ENCODE measurements at places on chromosomes 2 and 18.
A peak's percentile ranks its signal among the peaks of the same experiment; 100 is the strongest.

GRCh38 chr2:673615-674320 lies 3.4 kb downstream of the TMEM18 start:
- DNase-seq = peak; percentile 26

GRCh38 chr2:109611467-109612095 lies 2.2 kb downstream of the SEPTIN10 start:
- DNase-seq = peak; percentile 36

GRCh38 chr18:70671889-70672565 lies 383.2 kb downstream of the SOCS6 start:
- DNase-seq = no peak

DNA sequence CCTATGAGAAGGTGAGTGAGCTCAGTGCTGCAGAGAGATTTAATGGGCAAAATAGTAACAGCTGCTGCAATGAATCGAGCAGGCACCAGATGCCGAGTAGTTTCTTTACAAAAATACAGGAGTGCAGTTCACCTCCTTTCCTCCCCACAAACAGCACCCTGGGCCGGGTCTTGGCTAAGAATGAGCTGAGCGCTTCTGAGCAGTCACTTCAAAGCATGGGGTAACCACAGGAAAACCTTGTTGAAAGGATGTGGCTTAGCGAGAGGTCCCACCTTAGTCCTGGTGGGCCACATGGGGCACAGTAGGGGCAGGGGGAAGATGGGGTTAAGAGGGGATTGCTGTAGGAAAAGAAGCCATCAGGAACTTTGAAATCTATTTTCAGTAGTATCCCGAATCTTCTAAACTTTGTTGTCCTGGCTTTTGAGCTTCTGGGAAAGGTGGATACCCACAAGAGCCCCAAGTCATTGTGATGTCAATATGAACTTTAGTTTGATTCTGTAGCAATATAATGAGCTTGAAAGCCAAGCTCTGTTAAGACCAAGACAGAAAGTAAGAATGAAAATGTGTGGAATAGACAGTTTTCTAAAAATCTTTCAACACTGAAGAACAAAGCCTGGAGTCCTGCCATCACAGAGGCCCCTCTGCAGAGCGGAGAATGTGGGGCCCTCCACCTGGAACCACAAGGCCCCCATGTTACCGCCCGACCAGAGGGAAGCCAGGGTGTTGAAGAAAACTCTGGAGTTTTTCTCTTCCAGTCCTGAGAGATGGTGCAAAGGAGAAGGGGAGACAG lies 101.0 kb upstream of the ZNF236 start:
- no peak for DNase-seq

GRCh38 chr2:179355881-179356280 lies 91.2 kb upstream of the SESTD1 start:
- DNase-seq = peak; percentile 11

DNA sequence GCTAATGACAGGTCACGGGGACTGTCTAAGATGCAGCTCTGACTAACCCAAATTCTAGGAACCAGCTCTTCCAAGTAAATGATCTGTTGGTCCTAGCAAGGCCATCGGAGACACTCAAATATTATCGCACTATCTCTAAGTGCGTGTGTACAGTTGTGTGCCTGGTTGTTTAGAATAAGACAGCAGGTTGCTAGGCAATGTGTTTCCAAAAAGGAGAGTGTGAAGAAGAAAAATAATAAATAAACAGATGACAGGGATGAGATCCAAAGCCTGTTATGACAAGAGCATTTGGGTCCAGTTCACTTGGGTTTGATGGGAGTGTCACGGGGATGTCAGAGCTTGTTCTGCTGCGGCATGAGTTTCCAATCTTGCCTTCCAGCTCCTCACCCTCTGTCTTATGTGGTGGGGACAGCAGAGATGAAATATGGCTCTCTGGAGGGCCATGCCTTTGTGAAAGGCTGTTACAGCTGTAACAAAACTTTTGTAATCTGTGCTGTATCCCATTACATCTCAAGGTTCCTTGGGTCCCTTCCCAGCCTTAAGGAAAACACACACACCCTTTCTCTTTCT lies 127.5 kb upstream of the TNP1 start:
- DNase-seq = no peak

- no peak for DNase-seq
Measured at GRCh38 chr18:36481935-36482334, 184.4 kb downstream of the FHOD3 start.

DNA sequence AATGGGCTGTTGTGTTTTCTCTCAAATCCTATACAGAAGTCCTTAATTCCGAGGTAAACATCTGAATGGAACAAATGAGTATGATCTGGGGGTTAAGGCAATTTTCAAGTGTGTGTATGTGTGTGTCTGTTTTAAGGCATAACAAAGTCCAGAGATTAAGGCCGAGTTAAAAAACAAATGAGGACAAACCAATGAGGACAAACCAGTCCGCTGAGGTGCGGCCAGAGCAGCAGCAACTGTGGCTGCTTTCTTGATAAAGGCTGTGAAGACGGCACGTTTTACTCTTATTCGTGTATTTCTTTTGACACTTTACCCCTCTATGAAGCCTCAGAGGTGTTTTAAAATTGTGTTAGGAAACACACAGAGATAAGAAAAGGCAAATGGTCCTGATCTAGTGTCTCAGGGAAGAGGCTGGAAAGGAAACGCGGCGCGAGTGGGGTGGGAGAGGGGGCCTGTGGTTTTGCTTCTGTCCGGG lies 495 bp upstream of the GULP1 start:
- peak; percentile 65 for DNase-seq

DNA sequence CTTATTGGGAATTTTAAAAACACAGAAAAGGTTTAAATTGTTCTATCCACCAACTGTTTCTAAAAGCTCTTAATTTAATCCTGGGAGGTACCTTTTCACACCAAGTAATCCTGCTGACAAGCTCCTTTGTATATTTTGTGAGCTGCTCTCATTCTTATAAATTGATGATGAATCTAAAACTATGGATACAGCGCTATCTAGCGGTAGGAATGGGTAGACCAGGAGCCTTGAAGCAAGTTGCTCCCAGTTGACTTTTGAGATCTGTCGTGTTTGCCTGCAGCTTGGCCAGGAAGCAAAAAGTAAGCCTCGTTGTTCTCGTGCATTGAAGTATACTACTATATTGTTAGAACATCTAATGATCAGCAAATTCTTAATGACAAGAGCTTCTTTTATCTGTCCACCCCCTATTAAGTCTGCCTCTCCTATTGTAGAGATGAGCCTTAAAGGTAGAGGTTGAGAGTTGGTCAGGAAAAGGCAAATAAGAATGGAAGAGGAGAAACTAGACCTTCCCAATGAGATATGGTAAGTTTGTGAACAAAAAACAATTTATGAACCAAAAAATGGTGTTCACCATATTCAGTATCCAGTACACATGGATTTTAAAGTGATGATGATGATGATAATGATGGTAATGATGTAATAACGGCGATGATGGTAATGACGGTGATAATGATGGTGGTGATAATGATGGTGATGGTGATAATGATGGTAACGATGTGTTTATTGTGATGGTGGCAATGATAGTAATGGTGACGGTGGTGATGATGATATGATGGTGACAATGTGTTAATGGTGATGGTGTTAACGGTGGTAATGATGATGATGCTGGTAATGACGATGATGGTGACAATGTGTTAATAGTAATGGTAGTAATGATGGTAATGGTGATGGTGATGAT lies 212.1 kb upstream of the NCKAP5 start:
- DNase-seq = peak; percentile 92

GRCh38 chr2:138446043-138446442 lies 55.5 kb upstream of the SPOPL start:
- no peak for DNase-seq

Data from astrocyte of the hippocampus (primary cell).